ENCODE measurements at places on chromosomes 6 and 20.

- no peak for DNase-seq
Observed at GRCh38 chr6:34600796-34601195, 44.7 kb upstream of the SPDEF start.

- peak; percentile 79 for DNase-seq
Observed at GRCh38 chr6:149834513-149835481, 29.4 kb downstream of the LRP11 start.

- DNase-seq, result no peak
Observed at GRCh38 chr6:43728586-43728985, 41.0 kb upstream of the MRPS18A start.

DNA sequence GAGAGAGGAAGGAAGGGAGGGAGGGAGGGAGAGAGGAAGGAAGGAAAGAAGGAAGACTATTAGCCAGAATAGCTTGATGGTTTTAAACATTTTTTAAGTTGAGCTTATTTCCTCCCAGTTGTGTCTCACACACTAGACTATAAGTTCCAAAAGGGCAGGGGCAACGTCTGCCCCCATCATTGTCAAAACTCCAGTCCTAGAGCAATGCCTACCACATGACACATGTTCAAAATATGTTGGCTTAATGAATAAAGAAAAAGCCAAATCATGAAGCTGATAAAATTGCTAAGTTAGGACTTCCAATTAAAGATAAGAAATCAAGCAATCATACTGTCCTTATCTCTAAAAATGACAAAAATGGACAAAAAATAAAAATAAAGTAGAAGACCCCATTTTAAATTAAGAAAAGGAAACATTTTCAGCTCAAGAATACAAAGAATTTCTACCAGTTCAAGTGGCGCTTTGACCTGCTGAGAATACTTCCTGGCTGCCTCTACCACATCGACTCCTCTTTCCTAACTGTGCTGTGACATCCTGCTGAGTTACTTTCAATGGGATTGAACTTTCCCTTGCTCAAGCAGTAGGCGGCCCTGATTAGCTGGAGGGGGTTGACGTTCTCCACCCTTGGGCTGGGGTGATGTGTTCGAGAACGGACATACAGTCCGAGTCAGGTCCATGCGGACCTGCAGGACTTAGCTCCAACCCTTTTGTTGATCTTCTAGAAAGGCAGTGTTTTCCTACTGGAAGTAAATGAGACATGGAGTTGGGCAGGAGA is 283.9 kb upstream of the FOXQ1 start:
- no peak for DNase-seq

DNA sequence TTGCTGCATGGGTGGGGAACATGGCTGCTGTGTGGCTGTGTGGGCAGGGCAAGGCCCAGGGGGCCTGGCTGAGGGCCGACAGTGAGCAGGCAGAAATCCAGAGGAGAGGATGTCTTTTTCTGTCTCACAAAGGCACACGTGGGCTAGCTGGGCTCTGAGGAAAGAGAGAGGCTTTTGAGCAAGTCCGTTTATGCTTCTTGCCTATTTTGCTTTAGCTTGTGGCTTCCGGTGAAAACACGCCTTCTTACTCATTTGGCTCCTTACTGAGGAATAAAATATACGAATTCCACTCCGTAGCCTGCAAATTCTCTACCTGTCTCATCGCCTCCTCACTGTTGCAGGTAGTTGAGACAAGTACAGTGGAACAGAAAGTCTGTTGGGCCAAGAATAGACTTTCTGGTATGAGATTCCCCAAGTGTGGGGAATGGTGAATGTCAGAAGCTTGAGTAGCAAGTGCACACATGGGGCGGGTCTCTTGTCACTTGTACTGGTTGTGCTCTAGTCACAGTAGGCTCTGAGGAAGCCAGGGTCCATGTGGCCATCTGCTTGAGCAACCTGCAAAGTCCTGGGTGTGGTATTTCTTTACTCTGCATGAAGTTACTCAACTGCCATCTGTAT is 28.4 kb downstream of the WRNIP1 start:
- DNase-seq, result no peak

- DNase-seq, result no peak
Observed at GRCh38 chr6:39614393-39614950, 110.7 kb downstream of the KIF6 start.

DNA sequence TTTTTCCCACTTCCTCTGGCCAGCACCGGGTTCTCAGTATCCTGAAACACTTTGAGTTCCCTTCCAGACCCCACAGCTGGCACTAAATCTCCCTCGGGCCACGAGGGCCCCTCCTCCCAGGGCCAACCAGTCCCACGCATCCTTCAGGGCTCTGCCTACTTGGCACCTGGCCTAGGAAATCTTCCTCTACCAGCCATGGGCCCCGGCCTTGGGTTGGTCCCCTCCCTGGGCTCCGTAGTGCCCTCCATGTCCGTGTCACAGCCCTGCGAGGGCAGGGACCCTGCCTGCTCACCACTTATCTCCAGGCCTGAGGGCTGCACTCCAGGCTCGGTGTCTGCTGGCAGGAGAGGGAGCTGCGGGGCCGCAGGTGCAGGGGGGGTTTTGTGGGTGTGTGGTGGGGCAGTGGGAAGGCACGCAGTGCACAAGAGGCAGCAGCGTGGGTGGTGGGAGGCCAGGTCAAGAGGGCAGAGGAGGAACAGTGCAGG is 48.8 kb upstream of the CDH22 start:
- no peak for DNase-seq

DNA sequence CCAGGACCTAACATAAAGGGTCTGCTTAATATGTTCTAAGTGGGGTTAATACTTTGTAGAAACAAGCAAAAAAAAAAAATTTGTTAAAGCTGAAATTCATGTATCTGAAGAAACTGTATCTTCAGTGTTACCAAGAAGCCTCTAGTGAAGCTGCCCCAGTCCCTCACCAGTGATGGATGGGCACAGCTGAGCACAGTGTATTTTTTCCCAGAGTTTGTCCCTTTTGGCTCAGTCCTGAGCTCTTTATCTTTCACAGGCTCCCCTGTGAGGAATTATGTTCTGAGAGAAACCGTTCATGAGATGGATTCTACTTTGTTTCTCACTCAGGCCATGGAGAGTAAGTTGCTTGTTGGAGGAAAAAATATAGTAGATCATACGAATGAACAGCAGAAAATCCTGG is 38.4 kb downstream of the KIF3B start:
- no peak for DNase-seq

DNA sequence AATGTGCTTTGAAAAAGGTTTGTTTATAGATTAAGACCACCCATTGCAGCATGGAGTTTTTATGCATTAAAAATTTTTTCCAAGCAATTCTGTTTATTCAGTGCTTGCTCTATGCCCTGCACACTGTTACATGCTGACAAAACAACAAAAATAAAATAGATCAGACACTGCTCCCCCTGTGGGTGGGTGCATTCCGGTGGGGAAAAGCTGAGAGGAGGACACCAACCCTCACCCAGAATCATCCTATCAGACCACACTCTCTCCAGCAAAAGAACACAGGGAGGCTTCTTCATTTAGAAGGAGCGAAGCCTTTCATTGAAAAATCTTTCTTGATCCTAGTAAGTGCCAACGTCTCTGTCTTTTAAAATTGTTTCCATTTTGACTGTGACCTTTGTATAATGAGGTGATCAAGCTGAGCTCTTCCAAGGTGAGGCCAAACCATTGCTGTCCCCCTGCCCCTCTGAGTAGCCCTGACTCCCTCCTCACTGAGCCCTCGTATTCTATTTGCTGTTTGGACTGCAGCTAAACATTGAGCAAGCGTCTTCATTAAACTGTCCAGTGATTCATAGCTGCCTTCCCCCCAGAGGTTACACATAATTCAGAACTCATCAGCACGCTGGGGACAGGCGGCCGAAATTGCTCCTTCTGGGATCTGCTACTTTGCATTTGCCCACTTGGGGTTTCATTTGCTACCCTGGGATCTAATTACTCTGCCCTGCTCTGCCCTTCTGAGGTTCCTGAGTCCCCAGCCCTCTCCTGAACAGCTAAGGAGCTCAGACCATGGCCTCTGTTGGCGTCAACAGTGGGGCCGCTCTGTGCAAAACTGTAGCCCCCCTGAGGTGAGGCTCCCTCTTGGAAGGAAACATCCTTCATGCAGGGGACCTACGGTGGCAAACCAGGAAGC is 102.4 kb downstream of the F13A1 start:
- DNase-seq, result no peak

All from IMR-90 (cell line).